ENCODE measurements at places on chromosomes 3 and 15. TPM values are rescaled to one million over a fixed set of nuclear protein-coding genes. Genes with fewer than 3 reads are reported as not detected.

ZDHHC19 gene
- not detected for total RNA-seq

PARP15 gene
- 0.78 TPM for total RNA-seq

OCA2 gene
- total RNA-seq = 0.12 TPM

ITPKA gene
- total RNA-seq = 1.1 TPM

SCN11A gene
- 0.03 TPM for total RNA-seq

GOLGA8T gene
- total RNA-seq = not detected

ROPN1 gene
- not detected for total RNA-seq

CISH gene
- 7.9 TPM for total RNA-seq

Data from pancreas (tissue), 10 donors.